Muscle of back (tissue), 13 donors: ENCODE measurements at places on chromosomes 7 and 10.

- DNase-seq, result no peak
Observed at GRCh38 chr7:16260236-16260728, 161.1 kb downstream of the CRPPA start.

GRCh38 chr10:88730864-88731263 is 24.8 kb downstream of the LIPK start:
- DNase-seq, result no peak

- DNase-seq, result peak; percentile 51
Observed at GRCh38 chr10:43039624-43040481, 37.0 kb upstream of the RET start.

DNA sequence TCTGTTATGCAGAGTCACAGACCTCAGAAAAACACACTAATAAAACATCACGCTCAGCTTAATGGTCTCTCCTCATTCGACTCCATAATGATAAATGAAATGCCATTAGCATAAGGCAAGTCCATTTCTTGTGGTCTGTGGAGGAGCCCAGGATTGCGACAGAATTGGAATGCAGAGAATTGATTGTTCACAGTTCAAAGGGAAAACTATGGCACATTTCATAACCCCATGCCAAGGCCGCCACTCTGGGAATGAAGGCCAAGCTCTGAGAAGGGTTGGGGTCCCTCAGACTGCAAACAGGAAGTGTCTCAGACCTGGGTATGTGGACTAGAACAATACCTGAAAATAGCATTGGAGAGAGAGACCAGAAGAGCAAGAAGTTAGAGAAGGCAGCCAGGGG is 398.9 kb downstream of the ADRA2A start:
- no peak for DNase-seq

GRCh38 chr10:90378524-90379076 is 479.2 kb downstream of the HTR7 start:
- no peak for DNase-seq

DNA sequence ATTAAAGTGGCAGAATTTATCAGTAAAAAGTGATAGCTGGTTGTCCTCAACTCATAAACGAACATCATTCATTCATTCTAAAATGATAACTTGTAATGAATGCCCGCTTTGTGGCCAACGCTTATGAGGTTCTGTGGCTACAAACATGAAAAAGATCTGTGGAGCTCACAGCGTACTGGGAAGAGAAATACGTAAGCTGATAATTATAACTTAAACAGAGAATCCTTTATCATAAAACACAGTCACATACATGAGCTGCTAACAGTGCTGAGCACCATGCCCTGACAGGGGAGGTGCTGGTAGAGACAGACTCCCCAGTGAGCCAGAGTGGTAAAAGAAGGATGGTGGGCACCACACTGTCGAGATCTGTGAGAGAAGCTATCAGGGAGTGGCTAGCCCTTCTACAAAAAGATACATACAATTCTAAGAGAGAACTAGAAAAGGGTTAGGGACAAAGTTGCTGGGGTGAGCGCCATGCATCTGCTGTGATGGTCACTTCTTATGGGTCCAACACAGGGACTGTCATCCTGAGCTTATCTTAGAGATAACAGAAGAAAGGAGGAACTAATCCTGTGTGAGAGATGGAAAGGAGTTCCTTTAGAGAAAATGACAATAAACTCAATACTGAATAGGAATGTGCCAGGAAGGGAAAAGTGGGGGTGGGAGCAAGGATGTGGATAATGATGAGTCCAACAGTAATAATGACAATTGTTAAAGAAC is 106.7 kb downstream of the USP6NL start:
- DNase-seq, result no peak

DNA sequence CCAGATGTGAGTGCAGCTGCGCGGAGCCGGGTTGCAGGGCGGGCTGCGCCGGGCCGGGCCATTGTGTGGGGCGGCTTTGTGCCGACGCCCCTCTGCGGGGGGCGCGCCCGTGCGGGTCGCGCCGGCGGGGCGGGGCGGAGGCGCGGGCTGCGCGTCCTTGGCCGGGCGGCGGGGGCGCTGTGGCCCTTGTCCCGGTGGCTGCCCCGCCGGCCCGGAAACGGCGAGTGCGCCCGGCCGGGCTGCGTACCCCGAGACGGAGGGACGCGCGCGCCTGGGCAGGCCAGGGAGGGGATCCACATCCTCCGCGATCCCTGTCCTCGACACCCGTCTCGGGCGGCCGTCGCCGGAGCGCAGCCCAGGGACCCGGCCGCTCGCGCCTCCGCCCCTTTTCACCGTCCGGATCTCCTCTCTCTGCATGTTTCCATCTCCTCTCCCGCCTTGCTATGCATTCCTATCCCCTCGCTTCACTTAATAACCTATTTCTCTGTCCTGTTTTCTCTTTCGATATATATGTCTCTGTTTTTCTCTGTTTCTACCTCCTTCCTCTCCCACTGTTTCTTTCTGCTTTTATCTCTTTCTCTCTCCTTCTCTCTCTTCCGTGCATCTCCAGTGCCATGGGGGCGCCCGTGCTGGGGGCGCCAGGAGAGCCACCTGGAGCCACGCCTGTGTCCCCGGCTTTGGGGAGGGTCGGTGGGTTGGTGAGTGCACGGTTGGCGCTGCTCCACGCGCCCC is 765 bp downstream of the PFKFB3 start:
- no peak for DNase-seq

DNA sequence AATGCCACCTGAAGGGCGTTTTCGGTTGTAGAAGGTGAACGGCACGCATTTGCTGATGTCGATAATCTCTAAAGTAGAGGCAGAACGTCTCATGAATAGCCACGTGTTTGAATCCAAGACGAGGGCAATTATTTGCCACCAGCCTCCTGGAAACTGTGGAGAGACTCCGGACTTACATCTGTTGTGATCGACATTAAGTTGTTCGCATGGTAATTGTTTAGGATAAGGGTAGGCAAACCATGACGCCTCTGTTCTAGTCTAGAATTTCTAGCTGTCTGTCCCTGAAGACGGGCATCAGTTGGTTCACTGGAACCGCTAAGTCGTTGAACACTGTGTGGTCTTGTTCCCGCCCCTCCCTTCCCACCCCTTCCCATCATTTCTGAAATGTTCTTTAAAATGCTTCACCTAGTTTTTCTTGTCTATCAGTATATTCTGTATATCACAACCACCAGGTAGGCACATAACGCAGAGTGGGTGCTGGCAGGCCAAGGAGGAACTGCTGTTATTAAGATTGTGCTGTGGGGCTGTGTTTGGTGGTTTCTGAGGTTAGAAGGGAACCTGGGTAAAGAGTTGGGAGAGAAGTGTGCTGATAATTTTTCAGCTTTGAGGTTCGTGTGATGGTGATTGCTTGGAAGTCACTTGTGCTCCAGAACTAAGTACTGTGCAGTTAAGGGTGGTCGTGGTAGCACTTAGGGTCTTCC is 1.2 kb downstream of the UBE3C start:
- DNase-seq, result no peak

- DNase-seq, result no peak
Observed at GRCh38 chr7:36047091-36047658, 105.9 kb upstream of the EEPD1 start.

GRCh38 chr10:116210588-116211346 is 62.2 kb downstream of the GFRA1 start:
- DNase-seq, result no peak

GRCh38 chr7:111951052-111951451 is 255.1 kb downstream of the DOCK4 start:
- DNase-seq, result no peak

DNA sequence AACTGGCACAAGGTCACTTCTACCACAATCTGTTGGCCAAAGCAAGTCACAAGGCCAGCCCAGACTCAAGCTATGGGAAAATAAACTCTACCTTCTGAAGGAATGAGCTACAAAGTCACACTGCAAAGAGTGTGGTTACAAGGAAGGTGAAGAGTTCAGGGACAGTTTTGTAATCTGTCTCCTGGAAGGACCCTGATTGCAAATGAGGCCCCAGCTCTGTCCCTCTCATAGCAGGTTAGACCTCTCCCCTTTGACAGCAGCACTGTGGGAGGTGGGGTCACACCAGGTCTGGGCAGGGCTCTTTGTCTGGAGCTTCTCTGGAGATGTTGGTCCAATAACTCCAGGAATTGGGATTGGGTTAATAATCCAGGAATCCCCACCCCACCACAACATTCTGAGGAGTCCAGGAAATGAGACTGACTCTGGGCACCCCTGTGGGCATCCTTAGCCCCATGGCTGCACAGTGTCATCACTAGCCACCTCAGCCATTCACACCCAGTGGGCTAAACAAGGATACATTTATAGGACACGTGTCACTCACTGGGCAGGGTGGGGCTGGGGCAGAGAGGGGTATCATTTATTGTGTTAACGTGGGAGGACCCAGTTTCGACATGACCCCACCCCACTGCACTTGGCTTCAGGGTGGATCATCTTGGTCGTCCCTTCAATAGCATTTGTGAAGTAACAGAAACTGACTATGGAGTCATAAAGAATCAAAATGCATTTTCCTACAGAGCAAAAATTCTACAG is 23.7 kb upstream of the C10orf105 start:
- no peak for DNase-seq

- DNase-seq, result peak; percentile 78
Observed at GRCh38 chr7:35716038-35716803, 21.3 kb upstream of the HERPUD2 start.

- no peak for DNase-seq
Observed at GRCh38 chr10:102868911-102869257, 386 bp upstream of the AS3MT start.

DNA sequence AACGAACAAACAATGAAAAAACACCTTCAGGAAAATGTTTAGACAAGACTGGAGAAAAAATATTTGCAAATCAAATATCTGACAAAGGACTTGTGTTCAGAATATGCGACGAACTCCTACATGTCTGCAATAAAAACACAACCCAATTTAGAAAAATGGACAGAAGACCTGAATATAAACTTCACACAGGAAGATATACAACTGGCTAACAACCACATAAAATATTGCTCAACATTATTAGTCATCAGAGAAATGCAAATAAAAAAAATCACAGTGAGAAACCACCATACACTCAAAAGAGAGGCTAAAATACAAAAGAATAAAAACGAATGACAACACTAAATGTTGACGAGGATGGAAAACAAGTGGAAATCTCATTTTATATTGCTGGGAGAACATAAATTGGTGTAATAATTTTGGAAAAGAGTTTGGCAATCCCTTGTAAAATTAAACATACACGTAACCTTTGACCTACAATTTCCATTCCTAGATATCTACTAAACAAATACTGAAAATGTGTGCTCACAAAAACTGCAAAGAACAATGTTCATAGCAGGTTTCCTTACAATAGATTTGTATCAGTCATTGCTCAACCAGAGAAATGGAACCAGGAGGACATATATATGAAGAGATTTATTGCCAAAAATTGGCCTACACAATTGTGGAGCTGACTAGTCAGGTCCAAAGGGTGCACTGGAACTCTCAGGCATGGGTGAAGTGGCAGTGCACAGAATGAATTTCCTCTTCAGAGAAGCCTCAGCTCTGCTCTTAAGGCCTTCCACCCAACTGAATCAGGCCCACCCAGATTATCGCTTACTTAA is 82.9 kb upstream of the OGDHL start:
- DNase-seq, result no peak

GRCh38 chr10:100122780-100123179 is 41.1 kb upstream of the CPN1 start:
- no peak for DNase-seq

DNA sequence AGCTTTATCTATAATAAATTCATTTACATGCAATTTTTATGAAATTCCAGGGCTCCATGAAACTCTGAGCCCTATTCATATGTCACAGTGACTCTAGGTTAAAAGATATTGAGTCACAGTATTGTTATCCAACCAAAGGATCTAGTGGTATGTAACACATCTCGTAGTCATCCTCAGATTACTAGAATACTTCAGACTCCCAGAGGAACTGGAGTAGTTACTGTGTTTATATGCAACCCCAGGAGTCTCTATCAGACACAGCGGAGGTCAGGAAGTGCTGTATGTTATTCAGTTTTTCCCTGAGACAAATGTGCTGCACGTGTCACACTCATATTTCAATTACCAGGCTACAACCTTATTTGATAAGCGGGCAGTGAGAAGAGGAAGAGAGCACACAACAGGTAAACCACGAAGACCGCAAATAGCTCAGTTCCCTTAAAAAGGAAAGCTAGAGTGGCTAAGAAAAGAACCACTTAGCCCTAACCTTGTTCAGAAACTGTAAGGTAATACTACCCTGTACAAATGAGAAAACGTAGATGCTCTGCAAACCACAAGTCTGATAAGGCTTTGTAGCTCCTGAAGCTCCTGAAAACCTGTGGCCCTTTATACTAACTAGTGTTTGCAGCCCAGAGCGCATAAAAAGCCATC is 114.0 kb upstream of the CNTNAP2 start:
- DNase-seq, result no peak

DNA sequence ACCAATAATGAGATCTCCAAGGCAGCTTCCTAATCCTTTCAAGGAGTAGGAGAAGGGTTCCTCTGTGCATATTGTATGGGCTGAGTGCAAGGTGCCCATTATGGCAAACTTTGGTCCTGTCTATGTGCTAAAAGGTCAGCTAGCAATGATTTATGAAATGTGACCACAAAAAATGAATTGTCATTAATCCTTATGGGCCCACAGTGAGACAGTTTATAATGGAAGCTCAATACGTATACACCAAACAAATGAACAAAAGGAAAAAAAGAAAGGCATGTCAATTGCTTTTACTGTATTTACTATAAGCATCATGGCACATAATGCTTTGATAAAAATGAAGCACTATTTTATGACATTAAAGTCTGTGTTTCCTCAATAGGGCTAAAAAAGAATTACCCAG is 54.5 kb downstream of the ELAPOR2 start:
- DNase-seq, result no peak

- no peak for DNase-seq
Observed at GRCh38 chr7:65390588-65390987, 16.9 kb downstream of the ZNF92 start.

GRCh38 chr10:14536241-14537213 is 205.8 kb upstream of the FRMD4A start:
- peak; percentile 64 for DNase-seq

DNA sequence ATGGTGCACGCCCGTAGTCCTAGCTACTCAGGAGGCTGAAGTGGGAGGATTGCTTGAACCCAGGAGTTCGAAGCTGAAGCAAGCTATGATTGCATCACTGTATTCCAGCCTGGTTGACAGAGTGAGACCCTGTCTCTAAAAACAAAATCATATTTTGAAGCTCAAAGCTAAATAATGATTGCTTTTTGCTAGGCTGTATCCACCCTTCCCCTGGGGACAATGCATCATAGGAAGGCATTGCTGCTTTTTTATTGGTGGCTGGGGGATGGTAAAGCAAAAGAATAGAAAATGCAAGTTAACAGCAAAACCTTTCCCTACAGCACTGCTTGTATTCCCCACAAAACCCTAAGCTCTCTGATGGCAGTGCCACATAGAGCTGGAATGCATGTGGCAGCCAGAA is 107.5 kb upstream of the WAC start:
- peak; percentile 6 for DNase-seq

DNA sequence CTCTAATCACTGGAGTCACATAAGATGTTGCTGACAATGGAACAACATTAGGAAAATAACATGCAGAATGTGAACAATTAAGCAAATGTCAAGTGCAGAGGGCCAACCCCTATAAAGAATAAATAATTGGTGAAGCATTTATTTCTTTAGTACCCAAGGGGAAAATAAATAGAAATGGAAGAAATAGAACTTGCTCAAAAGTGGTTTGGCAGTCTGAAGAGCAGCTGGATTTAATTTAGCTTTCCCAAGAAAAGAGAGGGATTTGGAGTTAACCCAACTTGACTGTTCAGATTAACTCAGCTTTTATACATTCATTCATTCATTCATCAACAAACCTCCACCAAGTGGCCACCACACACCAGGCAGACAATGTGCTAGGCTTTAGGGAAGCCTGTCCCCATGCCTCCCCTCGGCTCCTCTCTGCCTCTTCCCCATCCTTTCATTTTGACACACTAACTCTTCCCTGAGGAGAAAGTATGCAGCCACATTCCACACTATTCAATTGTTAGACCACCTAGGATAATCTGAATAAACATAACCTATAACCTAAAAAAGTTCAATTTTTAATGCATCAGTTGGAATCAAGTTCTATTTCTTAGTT is 295.5 kb downstream of the AHR start:
- DNase-seq, result peak; percentile 85
